ENCODE measurements at places on chromosomes 7 and 10.

GRCh38 chr10:55410415-55410885 lies 609.4 kb upstream of the PCDH15 start:
- DNase-seq: peak; percentile 15

DNA sequence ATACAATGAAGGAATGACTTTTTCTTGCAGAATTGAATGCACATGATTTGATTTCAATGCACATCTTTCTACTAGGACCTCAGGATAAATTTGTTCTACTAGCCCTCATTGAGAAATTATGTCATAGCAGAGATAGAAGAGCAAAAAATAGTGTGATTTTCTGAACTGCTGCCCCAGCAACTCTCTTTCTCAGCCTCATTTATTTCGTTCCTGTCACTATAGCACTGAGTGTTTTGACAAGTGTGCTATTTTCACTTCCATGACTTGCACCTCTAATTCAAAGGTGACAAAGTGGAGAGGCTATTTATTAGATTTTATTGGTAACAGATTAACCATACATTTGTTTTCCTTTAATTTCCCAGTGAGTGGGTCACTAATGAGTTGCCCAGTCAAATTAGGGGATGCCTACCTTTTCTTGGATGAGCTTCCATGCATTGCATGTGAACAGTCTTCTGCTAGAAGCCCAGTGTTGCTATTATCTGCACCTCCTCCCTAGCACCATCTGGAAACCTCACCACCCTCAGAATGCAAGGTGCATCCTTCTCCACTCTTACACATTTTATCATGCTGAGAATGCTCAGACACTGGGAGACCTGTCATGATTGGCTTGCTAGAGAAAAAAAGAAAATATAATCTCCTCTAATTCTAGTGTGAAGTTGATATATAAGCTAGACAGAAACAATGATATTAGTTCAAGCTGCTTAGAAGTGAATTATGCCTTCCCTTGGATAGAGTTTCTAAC lies 119.6 kb upstream of the CTTNBP2 start:
- DNase-seq: no peak

DNA sequence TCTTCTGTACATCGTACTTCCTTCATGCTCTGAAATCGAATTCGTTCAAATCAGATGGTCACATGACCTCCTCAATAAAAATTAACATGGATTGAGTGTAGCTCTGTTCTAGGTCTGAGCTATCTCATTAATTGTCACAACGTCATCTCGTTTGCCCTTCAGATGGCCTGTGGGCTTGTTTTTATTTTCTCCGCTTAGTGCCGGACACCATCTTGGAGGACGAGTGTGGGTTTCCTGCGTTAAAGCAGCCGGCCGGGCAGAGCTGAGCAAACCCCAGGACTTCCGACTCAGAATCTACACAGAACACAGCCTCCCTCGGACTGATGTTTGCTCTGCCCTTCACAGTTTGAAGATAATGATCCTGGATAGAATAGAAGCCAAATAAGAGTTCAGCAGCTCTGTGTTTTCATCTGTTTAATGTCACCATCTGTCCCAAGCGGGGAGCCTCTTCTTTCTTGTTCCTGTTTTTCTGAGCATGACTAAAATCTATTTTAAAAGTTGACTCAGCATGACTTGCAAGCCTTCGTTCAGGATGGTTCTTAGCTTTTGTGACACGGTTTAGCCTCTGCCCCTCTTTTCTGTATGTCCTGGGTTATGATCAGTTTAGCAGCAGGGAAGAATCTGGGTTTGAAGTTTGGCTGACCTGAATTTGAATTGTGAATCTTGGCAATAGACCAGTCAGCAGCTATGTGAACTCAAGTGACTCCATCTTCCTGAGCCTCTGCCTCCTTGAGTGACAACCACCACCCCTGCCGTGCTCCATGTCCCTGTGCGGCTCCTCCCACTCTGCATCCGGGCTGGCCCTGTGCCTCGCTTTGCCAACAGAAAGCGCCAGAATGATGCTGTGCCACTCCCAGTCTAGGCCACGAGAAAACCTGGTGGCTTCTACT lies 30.6 kb upstream of the GALNTL5 start:
- DNase-seq: no peak

DNA sequence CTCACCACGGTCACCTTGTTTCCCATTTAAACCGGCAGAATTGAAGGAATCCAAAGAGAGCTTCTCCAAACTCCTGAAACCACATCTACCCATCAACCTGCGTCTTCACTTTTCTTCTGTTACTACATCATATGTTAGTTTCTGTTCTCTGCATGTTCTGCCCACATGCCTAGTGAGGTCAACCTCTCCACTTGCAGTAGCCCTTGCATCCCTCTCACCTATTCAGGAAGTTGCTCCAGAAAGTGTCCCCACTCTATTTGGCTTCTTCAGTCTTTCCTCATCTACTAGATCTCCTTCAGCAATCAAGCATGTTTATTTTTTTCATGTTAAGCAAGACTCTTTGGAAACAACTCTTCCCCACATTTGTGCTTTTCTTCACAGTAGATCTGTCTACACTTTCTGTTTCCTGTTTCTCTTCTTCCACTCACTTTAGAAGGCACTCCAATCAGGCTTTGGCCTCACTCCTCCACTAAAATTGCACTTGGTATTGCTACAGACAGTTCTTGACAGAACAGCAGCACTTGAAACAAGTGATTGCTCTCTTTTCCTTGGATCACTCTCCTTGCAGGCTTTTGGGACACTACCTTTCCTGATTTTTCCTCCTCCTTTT lies 7.5 kb downstream of the SAMD9L start:
- DNase-seq: no peak

DNA sequence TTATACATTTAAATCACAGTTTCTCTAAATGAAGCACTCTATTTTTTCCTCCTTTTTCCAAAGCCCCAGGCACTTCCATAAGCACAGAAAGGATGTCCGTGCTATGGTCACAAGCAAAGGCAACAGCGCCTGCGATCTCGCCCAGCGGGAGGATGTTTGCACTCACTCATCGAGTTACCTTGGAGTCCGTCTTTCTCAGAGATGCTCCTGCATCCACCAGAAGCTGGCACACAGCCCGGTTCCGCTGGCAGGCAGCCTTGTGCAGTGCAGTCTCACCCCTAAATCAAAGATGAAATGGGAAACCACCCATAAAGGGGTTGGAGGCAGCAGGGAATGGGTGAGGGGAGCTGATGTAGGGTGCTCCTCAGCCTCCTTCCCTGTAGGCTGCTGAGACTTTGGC lies 51.9 kb upstream of the PTN start:
- peak; percentile 35 for DNase-seq

- no peak for DNase-seq
These were observed 17.9 kb downstream of the ZFAND2A start for GRCh38 chr7:1142051-1142635.

- DNase-seq: no peak
These were observed 63.6 kb upstream of the NKX6-2 start for GRCh38 chr10:132849546-132850031.

DNA sequence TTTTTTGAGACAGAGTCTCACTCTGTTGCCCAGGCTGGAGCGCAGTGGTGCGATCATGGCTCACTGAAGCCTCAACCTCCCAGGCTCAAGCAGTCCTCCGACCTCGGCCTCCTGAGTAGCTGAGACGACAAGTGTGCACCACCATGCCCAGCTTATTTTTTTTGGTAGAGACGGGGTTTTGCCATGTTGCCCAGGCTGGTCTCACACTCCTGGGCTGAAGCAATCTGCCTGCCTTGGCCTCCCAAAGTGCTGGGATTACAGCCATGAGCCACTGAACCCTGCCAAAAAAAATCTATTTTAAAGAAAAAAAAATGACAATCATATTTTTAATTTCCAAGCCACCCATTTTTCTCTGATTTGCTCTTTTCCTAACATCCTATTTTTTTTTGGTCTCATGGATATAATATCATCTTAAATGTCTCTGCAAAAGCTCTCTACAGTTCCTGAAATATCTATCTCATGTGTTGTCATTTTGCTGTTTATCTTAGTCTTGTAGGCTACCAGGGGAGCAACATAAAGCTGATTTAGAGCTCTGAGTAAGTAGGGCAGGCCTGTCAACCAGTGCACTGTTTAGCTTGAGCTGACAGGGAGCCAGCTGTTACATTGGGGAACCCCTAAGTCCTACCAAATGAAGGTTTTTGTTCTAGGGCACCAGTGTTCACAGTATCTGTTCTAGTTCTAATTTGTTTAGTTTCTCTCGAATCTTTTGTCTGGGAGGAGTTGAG lies 29.9 kb upstream of the HBP1 start:
- no peak for DNase-seq

DNA sequence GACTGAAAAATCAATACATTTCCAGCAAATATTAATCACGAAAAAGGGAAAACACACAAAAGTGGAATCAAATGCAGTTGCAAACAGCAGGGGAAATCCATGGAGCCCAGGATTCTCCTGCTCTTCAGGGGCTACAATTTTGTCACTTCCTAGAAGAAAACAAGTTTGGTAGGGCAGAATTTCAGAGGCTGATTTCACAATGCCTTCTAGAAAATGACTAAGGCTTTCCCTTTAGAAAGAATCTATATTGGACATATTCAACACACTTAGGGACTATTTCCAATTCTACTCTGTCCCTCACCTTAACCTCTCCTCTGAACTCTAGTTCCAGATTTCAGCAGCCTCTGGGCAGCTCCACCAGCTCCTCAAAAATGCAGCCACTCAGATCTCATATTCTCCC lies 111.3 kb downstream of the HECTD2 start:
- no peak for DNase-seq

- DNase-seq: no peak
These were observed 21.1 kb upstream of the HBP1 start for GRCh38 chr7:107147464-107148393.

GRCh38 chr10:101008823-101009423 lies 9.3 kb downstream of the LZTS2 start:
- peak; percentile 71 for DNase-seq

DNA sequence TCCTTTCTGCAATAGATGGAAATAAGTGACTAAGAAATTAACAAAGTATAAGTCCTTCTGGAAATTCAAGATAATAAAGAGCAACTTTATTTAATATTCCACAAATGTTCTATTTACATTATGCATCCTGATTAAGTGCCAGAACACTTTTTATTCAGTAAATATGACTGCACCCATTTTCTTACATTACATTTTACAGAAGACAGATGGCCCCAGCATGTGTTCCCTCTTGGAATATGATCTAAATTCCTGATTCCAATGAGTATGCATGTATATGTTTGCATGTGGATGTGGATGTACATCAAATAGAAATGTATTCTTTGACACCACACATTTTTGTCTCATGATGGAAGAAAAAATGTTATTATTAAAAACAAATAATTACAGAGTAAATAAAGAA lies 628.7 kb upstream of the SEMA3D start:
- no peak for DNase-seq

GRCh38 chr10:122435212-122435827 lies 19.1 kb upstream of the ARMS2 start:
- DNase-seq: no peak

DNA sequence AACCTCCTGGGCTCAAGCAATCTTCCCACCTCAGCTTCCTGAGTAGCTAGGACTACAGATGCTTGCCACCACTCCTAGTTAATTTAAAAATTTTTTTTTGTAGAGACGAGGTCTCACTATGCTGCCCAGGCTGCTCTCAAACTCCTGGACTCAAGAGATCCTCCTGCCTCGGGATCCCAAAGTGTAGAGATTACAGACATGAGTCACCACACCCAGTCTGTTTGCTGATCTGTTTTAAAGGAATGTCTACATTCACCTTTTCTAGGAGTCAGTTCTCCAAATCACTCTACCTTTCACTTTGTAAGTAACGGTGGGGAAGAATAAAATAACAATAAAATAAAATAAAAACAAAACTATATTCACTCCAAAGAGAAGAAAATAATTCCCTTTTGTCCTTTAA lies 86.6 kb upstream of the AGBL3 start:
- no peak for DNase-seq

Measured in anterior cingulate cortex (tissue), 58 donors.